Left ventricle myocardium inferior (tissue), 1 donor: ENCODE measurements at places on chromosomes 2 and 18. TPM values are rescaled to one million over a fixed set of nuclear protein-coding genes. Genes with fewer than 3 reads are reported as not detected.

GRCh38 chr2:20457661-20458630 lies 11.1 kb downstream of the RHOB start:
- no peak for DNase-seq

DNA sequence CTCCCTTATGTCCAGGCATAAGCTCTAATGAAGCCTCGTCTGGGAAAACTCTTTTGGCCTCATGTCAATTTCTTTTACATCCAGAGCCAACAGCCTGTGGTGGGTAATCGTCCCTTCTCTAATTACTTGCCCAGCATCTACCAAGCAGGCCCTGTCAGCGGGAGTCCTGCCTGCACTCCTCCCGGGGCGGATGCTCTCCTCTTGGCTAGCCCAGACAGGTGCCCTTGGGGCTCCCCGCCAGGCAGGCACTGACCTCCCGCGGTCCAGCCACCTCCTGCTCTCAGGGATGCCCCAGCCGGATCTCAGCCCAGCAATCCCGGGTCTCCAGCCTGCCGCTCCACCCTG lies 74.2 kb downstream of the NCAPH start:
- DNase-seq: peak; percentile 26

DNA sequence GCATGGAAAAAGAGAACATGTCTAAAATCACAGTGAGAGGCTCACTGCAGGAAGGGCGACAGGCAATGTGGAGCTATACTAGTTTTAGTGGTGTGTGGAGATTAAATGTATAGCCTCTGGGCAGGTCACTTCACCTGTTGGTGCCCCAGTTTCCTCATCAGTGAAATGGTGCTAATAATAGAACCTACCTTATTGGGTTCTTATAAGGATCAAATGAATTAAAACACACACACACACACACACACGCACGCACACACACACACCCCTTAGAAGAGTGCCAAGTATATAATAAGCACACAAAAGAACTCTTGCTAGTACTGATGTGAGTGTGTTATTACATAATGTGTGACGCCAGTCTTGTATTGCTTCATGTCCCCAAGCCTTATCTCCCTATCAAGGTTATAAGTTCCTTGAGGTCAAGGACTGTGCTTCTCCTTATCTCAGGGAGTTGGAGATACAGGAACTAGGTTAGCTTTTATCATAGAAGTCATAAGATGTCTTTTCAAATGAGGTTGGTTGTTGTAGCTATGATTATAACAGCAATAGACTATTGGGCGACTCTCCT lies 98.0 kb upstream of the CXCR4 start:
- DNase-seq: no peak

GRCh38 chr18:43486462-43486861 lies 209.2 kb upstream of the SYT4 start:
- no peak for DNase-seq

DNA sequence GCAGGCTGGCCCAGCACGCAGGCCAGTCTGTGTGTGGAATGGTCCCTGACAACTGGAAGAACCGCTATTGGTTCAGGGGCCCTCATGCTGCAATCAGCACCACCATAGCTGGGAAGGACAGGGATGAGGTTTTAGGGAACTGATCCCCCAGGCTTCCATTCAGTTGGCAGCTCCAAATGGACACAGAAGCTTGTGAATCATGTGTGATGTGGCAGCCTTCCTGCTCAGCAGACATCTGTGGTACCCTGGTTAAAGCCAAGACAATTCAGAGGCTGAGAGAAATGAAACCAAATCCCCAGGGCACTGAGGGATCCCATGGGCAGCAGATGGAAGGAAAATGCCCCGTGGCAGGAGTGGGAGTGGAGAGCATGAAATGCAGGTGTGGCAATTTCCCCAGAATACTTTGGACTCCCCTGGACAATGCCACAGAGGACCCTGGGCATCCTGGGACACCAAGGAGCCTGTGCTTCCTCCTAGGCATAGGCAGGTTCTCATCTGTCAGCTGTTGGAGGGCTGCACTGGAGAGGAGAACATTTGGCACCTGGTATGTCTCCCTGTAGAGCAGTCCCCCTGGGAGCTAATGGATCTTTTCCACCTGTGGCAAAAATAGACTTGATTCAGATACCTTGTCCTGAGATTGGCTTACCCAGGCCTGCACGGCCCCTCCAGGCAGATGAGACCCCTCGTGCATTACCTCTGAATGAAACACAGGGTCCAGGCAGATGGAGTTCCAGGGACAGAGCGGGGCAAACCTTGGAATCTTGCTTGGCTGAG lies 162.2 kb upstream of the BCL2L11 start:
- no peak for DNase-seq

- no peak for DNase-seq
These were observed 17.9 kb upstream of the SDC1 start for GRCh38 chr2:20242727-20243377.

GRCh38 chr18:75207310-75208154 lies 1.4 kb downstream of the PTGR3 start:
- no peak for DNase-seq

GRCh38 chr2:47155091-47155876 lies at the start of gene STPG4:
STPG4 (minus strand) TSS chr2:47155308; CDS start chr2:47155251, 57 bp downstream.
- DNase-seq: no peak

- DNase-seq: no peak
These were observed 129.4 kb downstream of the ZEB2 start for GRCh38 chr2:144390424-144391020.

DNA sequence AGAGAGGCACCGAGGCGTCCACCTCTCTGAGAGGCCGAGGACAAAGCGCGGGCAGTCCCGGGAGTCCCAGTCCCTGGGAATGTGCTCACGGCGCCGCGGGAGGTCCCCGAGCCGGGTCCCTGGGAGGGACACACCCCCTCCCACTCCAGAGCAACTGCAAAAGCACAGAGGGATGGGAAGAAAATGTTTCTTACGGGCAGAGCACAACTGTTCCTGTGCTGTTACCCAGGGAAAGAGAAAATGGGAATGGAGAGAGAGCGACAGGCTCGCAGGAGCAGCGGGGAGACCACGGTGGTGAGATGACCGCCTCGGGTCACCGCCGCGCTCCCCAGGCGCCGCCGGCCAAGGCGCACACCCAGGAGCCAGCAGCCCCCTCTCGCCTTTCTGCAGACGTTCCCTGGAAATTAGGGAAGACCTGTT lies 1.2 kb upstream of the BCL11A start:
- DNase-seq: no peak

DNA sequence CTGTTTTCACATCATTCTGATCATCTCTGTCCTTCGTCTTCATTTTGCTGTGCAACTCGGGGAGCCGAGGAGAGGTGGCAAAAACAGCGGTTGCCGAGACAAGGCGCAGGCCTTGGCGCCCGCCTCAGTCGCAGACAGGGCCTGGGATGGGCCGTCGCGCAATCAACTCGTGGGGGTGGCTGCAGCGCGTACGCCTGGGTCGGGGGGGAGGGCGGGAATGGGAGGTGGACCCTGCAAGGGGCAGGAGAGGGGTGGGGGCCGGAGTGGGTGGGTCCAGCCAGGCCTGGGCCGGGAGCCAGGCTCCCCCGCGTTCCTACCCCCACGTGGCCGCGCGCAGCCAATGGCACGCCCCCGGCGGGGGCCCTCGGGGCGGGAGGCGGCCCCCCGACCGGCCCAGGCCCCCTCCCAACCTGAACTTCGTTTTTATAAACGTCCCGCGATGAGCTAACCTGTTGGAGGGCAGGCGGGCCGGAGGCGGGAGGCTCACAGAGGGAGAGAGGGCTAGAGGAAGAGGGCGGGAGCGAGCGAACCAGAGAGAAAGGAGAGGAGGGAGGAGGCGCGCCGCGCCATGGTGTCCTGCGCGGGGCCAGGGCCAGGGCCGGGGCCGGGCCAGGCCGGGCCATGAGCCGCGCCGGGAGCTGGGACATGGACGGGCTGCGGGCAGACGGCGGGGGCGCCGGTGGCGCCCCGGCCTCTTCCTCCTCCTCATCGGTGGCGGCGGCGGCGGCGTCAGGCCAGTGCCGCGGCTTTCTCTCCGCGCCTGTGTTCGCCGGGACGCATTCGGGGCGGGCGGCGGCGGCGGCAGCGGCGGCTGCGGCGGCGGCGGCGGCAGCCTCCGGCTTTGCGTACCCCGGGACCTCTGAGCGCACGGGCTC lies at the start of gene HOXD13:
HOXD13 (plus strand) TSS at position 452 of the 875 bp plus-strand sequence; CDS start at position 622, 170 bp downstream.
- DNase-seq: no peak

- no peak for DNase-seq
These were observed 127.7 kb downstream of the RHBDD1 start for GRCh38 chr2:226963528-226963927.

DNA sequence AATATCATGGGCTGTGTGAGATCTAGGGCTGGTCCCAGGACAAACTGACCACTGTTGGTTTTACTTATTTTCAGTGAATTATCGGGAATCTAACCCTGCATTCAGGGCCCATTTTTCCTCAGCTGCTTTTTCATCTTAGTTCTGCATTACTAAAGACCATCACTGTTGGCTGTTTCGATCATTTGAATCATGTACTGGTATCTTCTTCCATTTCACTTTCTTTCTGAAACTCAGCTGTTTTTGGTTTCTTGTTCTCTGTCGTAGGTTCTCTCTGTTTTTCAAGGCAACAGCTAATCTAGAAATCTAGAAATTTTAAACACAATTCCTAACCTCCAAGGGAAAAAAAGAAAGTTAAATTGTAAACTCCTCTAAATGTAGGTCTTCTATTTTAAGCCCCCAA lies 159.9 kb upstream of the SESTD1 start:
- no peak for DNase-seq

DNA sequence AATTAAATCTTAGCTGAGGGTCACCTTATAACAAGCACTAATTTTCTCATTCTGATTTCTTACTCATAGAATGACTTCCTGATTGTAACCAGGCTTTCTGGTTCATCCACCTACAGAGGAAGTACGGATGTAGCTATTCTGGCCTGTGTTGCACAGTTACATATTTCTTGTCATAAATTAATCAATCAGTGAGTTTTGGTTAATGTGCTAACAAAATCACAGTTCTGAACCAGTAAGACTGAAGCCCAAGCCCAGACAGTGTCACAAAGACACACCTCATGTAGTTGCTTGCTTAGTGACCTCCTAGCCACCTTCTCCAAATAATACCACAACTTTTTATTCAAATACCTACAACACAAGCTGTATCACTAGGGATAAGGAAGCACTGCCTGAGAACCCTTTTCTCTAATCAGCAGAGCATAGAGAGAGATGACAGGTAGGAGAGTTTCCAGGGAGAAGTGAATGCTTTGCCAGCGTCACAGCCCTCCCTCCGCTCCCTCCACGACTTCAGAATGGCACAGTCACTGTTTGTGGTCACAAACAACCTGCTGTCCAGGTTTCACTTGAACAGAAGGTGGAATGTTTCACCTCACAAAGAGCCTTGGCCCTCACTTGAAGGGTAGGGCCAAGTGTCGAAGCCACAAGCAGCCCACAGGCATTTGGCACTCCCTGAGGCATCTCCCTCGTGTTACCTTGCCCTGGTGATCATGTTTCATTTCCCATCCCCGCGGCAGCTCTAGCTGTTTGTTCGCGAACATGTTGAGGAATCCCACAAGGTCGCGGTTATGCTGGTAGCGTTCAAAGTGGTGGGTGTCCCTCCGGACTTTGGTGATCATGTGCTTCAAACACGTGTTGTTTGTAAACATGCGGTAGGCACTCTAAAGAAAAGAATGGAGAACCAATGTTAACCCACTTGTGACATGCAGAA lies 120.8 kb upstream of the STK17B start:
- no peak for DNase-seq

- DNase-seq: peak; percentile 54
These were observed 625 bp downstream of the ARPC2 start for GRCh38 chr2:218217360-218218267.

- no peak for DNase-seq
These were observed 128.5 kb downstream of the TANC1 start for GRCh38 chr2:159096901-159097300.

DNA sequence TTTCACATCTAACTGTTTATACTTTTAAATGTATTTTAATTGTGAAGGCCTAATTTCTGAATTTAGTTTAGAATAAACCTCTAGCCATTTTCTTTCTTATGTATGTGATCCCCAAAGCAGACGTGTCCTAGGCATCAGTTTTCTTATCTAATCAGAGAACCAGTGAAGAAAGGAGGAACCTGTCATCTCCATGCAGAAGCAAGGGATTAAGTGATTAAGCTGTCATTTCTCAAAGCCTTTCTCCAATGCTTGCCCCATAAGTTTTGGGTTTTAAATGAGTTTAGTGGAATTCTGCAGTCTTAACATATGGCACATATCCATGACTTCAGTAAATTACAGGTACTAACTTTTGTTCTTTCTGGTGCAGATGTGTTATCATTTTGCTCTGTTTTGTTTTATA lies 190.4 kb downstream of the PLCL1 start:
- no peak for DNase-seq

- DNase-seq: no peak
These were observed 132.8 kb downstream of the TPO start for GRCh38 chr2:1546023-1546591.

- DNase-seq: no peak
These were observed 537.1 kb upstream of the ID2 start for GRCh38 chr2:8144785-8145184.

- DNase-seq: no peak
These were observed 27.9 kb upstream of the TTR start for GRCh38 chr18:31563778-31564177.

- DNase-seq: no peak
These were observed 7.9 kb downstream of the TMEM198 start for GRCh38 chr2:219551441-219552381.

- no peak for DNase-seq
These were observed 88.9 kb upstream of the SLC35G4 start for GRCh38 chr18:11520536-11520935.

GRCh38 chr2:101770726-101771125 lies 73.2 kb downstream of the MAP4K4 start:
- DNase-seq: no peak

TRAPPC12 gene
- total RNA-seq: 127 TPM

CCT4 gene
- 92.7 TPM for total RNA-seq

RAPGEF4 gene
- total RNA-seq: 3.7 TPM

AKAIN1 gene
- total RNA-seq: not detected

CFAP221 gene
- total RNA-seq: 1.0 TPM

CNTNAP5 gene
- total RNA-seq: not detected

NXPH2 gene
- not detected for total RNA-seq

RUFY4 gene
- total RNA-seq: not detected

AGXT gene
- total RNA-seq: not detected

SLC16A14 gene
- total RNA-seq: 3.4 TPM

MC2R gene
- total RNA-seq: not detected

PPP1R1C gene
- 33.1 TPM for total RNA-seq

CTAGE1 gene
- total RNA-seq: not detected

TMEM163 gene
- total RNA-seq: 0.22 TPM

NBAS gene
- total RNA-seq: 50.6 TPM
